ENCODE measurements at places on chromosomes 1 and 21.

GRCh38 chr1:44032170-44032790 lies 1.0 kb upstream of the SLC6A9 start:
- no peak for DNase-seq

- DNase-seq: no peak
These were observed 45.7 kb downstream of the S1PR1 start for GRCh38 chr1:101282314-101283038.

GRCh38 chr1:171801487-171801891 lies 20.0 kb downstream of the METTL13 start:
- no peak for DNase-seq

- no peak for DNase-seq
These were observed 20.3 kb upstream of the LMX1A start for GRCh38 chr1:165376811-165377311.

GRCh38 chr1:204407295-204407971 lies 4.2 kb downstream of the PPP1R15B start:
- no peak for DNase-seq

DNA sequence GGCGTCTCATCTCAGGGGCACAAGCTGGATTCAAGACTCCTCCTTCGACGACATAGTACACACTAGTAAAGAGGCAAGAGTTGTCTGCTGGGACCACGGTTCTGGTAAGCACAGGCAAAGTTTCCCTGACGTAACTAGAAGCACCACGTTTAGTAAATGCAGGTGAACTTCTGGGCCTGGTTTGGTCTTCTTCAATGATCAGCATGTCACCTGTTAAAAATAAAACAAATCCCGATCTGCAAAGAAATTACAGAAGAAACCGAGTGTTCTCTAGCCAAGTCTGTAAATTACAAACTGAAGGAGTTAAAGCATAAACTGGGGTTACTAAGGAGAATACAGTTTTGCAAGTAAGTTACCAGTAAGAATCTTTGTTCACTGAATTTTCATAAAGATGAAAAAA lies 1.5 kb downstream of the YOD1 start:
- no peak for DNase-seq

DNA sequence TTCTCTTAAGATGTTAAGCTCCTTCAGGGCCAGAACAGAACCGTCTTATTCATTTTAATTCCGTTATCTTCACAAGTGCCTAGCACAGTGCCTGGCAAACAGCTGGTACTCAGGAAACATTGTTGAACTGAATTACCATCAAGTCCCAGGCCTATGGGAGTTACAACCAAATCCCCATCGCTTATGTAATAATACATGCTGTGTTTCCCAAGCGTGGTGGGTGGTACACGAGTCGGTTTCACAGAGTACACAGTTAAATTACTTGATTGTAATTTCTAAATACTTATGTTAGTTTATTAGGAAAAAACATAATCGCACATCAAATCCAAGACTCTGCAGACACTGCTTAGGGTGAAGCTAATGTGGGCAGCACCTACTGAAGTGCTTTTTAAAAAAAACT lies 1.0 kb downstream of the ANGEL2 start:
- DNase-seq: no peak

Data from activated CD4-positive, alpha-beta T cell treated with anti-CD3 and anti-CD28 coated beads for 4 hours (primary cell).